ENCODE measurements at places on chromosomes 5 and 9. TPM values are rescaled to one million over a fixed set of nuclear protein-coding genes. Genes with fewer than 3 reads are reported as not detected.

- no peak for DNase-seq
Observed at GRCh38 chr5:149279661-149280060, 8.0 kb downstream of the AFAP1L1 start.

- DNase-seq = no peak
Observed at GRCh38 chr9:13500034-13500433, 220.5 kb upstream of the MPDZ start.

DNA sequence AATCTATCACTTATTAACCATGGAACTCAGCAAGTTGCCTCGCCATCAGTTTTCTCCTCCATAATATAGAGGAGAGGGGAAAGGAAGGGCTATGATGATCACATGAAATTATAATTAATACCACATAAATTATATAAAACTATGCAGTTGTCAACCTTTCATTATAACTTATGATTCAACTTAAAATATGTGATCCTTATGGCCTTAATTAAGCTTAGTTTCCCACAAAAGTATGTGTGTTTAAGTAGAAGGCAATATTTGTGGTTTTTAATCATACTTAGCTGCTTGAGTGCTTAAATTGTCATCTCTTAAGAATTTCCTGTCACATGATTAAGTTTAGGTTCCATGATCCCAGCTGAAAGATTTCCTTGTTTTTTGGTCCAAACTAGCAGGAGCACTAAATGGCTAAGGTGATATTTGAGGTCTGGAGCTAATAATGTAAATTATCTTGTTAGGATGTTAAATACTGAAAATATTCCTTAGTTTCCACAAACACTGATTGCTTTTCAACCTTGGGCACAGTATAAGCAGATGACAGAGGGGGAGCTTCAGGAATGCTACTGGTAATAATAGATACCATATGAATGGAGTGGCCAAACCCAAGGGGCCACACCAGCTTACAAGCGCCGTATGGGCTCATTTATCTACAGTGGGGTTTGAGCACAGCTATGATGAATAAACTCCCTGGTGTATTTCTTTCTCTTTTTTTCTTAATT lies 26.4 kb upstream of the F2R start:
- peak; percentile 95 for DNase-seq

GRCh38 chr9:2655411-2655901 lies 33.9 kb downstream of the VLDLR start:
- DNase-seq = peak; percentile 84

Gene PRUNE2
- 95.6 TPM for total RNA-seq

Gene RNF208
- total RNA-seq = 0.33 TPM

Gene FIBCD1
- total RNA-seq = 7.3 TPM

Gene ARHGAP26
- 4.4 TPM for total RNA-seq
